ENCODE measurements at places on chromosomes 2 and 18.

GRCh38 chr2:31318361-31319336 is 84.7 kb downstream of the EHD3 start:
- DNase-seq = no peak

DNA sequence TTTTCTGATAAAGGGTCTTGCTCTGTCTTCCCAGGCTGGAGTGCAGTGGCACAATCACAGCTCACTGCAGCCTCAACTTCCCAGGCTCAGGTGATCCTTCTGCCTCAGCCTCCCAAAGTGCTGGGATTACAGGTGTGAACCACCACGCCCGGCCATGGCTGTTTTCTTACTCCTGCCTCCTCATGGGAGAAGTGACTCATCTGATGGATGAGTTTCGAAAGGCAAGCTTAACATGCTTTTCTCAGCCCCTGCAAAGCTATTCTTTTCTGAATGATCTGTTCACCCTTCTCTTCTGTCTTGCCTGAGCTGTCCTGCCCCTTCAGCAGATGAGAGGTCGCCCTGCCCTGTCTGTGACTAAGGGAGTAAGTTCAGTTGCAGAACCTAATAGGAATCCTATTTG is 929 bp upstream of the CREG2 start:
- DNase-seq = no peak

- no peak for DNase-seq
Observed at GRCh38 chr2:138950486-138950885, 170.3 kb upstream of the NXPH2 start.

GRCh38 chr18:72742002-72742401 is 125.8 kb downstream of the NETO1 start:
- DNase-seq = no peak

GRCh38 chr2:74314107-74314506 is 29.1 kb downstream of the SLC4A5 start:
- DNase-seq = no peak

DNA sequence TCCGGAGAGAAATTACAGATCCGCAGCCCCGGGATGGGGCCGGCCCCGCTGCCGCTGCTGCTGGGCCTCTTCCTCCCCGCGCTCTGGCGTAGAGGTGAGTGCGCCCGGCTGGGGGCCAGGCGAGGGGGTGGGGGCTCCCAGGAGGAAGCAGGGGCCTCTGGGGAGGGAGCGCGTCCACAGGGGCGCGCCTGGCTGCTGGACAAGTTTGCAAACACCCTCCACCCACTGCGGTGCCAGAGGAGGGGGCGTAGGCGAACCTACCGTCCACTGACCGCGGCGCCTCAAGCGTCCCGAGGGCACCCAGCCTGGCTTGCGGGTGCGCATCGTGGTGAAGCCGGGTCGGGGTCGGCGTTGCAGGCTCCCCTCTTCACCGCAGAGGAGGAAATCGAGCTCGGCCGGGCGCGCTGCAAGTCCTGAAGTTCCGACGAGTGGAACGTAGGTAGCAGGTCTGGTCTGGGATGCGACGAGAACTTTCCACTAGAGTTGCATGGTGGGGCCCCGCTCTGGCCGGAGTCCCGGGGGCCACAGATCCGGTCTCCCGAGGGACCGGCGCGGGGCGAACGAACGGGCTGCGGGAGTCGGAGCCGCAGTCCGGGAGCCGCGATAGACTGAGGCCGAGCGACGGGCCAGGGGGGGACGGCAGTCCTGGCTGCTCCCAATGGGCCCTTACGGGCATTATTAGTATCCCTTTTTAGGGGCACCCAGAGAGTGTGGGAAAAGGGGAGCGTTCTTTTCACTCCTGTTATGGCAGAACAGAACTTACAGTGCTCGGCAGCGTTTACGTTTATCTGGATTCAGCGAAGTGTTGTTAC is 502 bp downstream of the MERTK start:
- DNase-seq = no peak

- DNase-seq = no peak
Observed at GRCh38 chr2:217606296-217606695, 396.5 kb downstream of the TNS1 start.

GRCh38 chr2:152875701-152876695 is 157.6 kb downstream of the ARL6IP6 start:
- DNase-seq = no peak

- DNase-seq = no peak
Observed at GRCh38 chr2:207112785-207113184, 53.0 kb downstream of the KLF7 start.

GRCh38 chr2:241842067-241842415 is 16.7 kb downstream of the PDCD1 start:
- no peak for DNase-seq

GRCh38 chr2:184793176-184793575 is 194.8 kb downstream of the ZNF804A start:
- DNase-seq = no peak

DNA sequence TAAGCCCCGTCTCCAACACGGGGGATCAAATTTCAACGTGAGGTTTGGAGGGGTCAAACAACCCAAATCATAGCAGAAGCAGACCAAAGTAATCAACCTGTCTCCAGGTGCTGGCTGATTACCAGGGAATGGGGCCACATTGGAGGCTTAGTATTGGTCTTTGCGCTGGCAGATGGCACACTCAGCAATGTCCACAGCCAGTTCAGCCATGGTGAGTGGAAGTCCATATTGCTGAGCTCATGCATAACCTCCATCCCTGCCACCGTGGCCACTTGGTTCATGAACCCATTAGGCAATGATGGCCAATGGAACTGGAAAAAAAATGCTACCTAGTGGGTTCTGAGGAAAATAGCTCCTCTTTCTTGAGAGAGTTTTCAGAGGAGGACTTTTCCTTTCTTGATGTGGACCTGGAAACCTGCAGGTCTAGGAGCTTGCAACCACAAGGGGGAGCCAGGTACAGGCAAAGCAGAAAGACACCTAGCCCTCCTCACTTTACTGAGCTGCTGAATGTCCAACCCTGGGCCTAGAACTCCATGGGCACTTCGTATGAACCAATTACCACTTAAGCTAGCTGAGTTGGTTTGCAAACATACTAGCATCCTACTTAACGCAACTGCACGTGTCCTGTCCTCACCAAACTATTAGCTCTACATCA is 128.0 kb upstream of the GYPC start:
- peak; percentile 42 for DNase-seq

DNA sequence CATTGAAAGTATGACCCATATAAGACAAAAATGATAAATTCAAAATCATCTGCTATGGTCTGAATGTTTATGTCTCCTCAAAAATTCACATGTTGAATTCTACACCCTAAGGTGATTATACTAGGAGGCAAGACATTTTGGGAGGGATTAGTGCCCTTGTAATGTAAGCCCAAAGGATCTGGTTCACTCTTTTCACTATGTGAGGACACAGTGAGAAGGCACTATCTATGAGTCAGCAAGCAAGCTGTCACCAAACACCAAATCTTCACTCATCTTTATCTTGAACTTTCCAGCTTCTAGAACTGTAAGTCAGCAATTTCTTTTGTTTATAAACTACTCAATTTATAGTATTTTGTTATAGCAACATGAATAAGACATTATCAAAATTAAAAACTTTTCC is 284.7 kb upstream of the ZC3H15 start:
- DNase-seq = no peak

- no peak for DNase-seq
Observed at GRCh38 chr18:46226461-46226860, 122.3 kb downstream of the HAUS1 start.

DNA sequence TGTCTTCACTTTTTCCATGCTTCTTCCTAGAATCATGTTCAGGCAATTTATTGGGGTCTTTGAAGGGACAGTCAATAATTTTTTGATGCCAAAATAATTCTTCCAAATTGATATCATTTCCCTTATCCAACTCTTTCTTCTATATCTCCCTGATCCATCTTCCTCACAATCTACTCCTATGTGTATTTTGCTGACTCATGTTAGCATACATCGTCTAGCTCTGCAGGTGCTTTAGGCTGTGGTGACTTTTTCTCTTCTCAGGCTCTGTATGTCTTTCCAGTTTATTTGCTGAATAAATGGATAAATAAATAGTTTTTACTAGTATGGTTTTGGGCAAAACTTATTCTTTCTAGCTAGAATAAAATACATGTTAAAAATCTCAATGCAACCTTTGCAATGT is 1650.9 kb upstream of the TMEFF2 start:
- DNase-seq = no peak

DNA sequence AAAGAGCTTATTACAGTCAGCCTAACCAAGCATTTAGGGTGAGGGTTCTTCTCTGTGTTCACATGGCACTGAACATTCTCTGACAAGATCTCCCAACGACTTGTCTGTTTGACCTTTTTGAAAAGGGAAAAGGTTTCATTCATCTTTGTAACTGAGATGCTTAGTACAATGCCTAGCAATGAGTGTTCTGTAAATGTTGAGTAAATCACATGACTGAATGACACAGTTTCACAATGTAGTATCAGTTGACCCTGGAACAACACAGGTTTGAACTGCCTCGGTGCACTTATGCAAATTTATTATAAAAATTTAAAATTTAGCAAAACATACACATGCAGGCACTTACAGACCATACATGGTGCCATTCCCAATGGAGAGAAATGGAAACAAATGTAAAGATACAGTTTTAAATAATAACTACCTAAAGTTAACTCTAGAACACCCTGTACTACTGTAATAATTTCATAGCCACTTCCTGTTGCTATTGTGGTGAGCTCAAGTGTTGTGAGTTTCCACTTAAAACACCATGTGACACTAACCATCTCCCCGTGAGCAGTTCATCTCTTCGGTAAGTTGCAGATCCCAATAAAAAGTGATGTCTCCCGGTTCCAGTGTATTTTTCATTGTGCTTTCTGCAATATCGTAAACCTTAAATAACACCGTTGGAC is 34.1 kb upstream of the VWC2L start:
- no peak for DNase-seq

GRCh38 chr2:120208381-120209353 is 14.5 kb downstream of the TMEM185B start:
- DNase-seq = no peak

DNA sequence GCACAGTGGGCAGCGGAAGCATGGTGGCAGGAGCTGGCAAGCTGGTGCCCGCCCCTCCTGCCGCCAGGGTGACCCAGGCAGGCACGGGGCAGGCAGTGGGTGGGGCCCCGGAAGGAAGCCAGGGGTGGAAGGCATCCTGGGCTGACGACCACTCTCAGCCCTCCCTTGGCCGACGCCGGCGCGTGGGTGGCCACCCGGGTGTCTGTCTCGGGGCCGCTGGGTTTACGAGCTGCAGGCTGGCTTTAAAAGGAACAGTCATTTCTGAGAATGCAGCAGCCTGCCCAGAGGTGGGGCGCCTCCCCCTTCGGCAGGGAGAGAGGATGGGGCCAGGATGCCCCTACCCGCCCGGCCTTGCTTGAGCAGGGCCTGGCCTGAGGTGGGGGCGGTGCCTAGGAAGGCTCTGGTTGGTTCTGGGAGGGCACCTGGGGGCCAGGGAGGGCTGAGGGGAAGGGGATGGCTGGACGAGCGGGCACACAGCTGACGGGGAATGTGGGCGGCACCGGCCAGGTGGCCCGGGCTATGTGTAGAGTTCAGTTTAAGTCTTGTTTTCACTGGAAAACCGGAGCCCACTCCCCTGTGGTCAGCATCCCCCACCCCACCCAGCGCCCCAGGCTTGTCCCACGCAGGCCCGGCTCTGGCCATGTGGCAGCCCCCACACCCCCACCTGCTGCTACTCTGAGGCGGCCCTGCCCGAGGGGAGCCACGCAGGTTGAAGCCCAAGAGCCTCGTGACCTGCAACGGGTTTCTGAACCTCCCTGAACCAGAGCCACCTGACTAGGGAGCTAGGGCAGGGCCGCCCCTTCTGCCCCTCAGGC is 6.3 kb downstream of the BOK start:
- DNase-seq = no peak

- no peak for DNase-seq
Observed at GRCh38 chr2:143649226-143649740, 520.1 kb downstream of the ARHGAP15 start.

GRCh38 chr2:8587920-8588830 is 93.7 kb upstream of the ID2 start:
- DNase-seq = no peak

- DNase-seq = no peak
Observed at GRCh38 chr2:32671885-32672533, 44.2 kb downstream of the TTC27 start.

- DNase-seq = no peak
Observed at GRCh38 chr18:44968336-44968735, 287.6 kb downstream of the SETBP1 start.

DNA sequence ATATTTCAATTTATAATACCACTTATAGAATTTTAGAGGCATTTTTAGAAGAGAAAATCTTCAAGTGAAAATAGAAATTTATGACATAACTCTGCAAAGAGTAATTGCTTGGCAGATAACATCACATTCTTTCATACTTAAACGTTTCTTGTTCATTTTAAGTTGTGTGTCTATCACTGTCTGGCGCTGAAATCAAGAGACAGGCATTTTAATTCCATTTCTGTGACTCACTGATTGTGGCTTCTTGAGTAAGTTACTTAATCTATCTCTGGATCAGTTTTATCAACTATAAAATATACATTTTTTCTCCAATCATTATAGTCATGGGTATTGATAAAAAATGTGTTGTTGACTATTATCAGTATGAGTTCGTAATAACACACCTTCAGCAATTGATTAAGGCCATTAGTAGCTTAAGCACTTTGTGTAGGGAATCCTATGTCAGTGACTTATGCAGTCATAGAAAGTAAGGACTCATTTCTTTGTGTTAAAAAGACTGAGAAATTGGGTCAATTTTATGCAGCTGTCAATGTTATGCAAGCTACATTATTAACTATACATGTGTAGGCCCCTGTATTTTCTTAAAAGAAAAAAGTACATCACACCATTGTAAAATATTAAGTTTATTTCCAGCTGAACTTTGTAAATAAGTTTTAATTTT is 497.3 kb downstream of the CCDC85A start:
- DNase-seq = no peak

DNA sequence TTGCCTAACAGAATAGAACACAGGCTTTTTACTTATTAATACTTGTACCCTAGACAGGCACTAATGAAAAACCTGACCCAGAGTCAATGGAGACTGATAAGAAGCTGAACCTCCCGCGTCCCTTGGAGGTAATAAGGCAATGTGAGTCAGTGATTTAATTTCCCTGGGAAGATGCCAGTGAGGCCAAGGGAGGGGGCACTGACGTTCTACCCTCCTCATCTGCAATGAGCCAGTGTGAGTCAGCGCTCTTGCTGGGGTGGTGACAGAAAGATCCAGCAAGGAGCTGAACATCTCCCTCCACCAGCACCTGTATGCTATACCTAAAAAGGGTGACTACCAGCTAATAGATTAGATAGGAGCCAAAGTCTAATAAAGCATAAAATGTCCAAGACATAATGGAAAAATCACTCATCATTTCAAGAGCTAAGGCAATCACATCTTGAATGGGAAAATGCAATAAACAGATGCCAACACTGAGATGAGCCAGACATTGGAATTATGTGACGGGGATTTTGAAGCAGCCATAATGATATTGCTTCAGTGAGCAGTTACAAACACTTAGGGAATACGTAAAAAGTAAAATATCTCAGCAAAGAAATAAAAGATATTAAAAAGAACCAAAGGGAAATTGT is 116.9 kb downstream of the TPGS2 start:
- no peak for DNase-seq

- DNase-seq = no peak
Observed at GRCh38 chr2:63654959-63655358, 66.2 kb downstream of the MDH1 start.

Measured in stimulated activated CD4-positive, alpha-beta T cell treated with anti-CD3 and anti-CD28 coated beads, Interleukin-1b, Interleukin-23, amount 100 ng/mL, for 1 hour (primary cell).